IPS DF 6.9 (cell line): ENCODE measurements at places on chromosomes 16 and 17.

GRCh38 chr16:65658349-65658748, 536.5 kb upstream of the CDH11 start:
- no peak overlapping the region for H3K27ac ChIP-seq
- no peaks in the 10 kb centered on the region; the same call in 1 of the 2 replicates for H3K4me1 ChIP-seq
- no peaks in the 10 kb centered on the region for H3K36me3 ChIP-seq
- DNase-seq: no peak

- H3K4me1 ChIP-seq: no peaks in the 10 kb centered on the region
- H3K27ac ChIP-seq: no peak overlapping the region
- H3K4me3 ChIP-seq: no peak overlapping the region
- no peak for DNase-seq
Measured at GRCh38 chr16:53510704-53511070, 7.7 kb upstream of the AKTIP start.

DNA sequence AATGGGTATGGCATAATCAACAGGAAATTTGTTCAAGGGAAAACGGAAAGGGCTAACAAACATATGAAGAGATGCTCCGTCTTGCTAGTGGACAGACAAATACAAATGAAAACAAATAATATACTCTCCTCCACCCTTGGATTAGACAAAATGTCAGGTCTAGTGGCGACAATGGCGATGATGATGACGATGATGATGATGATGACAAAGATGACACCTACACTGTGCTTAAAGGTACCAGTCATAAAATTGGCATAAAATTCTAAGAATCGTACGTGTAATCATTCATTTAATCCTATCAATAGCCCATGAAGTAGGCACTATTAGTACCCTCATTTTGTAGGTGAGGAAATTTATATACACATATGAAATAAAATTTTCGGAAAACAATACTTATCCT, 174.6 kb downstream of the PMP22 start:
- peaks cover 2% of the 10 kb centered on the region; the same call in 1 of the 2 replicates for H3K4me1 ChIP-seq
- no peaks in the 10 kb centered on the region for H3K36me3 ChIP-seq
- no peak overlapping the region for H3K27ac ChIP-seq

- DNase-seq: peak; percentile 37
- H3K27me3 ChIP-seq: no peaks in the 10 kb centered on the region
- peaks cover 5% of the 10 kb centered on the region for H3K4me1 ChIP-seq
- H3K36me3 ChIP-seq: peaks cover 37% of the 10 kb centered on the region
- no peak overlapping the region for H3K27ac ChIP-seq
Measured at GRCh38 chr16:67883872-67884261, 818 bp upstream of the NRN1L start.

DNA sequence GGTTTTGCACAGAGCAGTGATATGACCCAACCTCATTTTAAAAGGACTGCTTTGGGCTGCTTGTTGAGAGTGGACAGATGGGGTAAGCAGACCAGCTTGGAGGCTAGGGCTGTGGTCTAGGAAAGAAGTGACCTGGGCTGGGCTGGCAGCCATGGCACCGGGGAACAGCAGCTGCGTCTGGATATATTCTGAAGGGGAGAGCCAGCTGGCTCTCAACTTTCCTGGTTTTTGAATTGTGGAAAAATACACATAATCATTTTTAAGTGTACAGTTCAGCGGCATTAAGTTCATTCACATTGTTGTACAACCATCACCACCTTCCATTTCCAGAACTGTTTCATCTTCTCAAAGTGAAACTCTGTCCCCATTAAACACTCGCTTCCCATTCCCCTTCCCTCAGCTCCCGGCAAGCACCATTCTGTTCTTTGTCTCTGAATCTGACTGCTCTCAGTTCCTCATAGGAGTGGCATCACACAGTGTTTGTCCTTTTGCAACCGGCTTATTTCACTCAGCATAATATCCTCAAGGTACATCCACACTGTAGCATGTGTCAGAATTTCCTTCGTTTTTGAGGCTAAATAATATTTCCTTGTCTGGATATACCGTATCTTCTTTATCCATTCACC, 113.2 kb downstream of the SPECC1 start:
- no peaks in the 10 kb centered on the region for H3K27me3 ChIP-seq
- H3K27ac ChIP-seq: no peak overlapping the region
- no peaks in the 10 kb centered on the region for H3K36me3 ChIP-seq
- H3K4me1 ChIP-seq: peaks cover 2% of the 10 kb centered on the region; the same call in 1 of the 2 replicates
- DNase-seq: no peak

- no peaks in the 10 kb centered on the region for H3K4me1 ChIP-seq
- H3K27me3 ChIP-seq: no peaks in the 10 kb centered on the region
- no peak overlapping the region for H3K4me3 ChIP-seq
- no peaks in the 10 kb centered on the region for H3K36me3 ChIP-seq
Measured at GRCh38 chr16:50093607-50094539, 28.1 kb downstream of the HEATR3 start.

GRCh38 chr16:67329901-67330300, 3.3 kb downstream of the LRRC36 start:
- no peaks in the 10 kb centered on the region for H3K4me1 ChIP-seq
- DNase-seq: no peak
- H3K27me3 ChIP-seq: 0 out of 2 replicates have a peak, but pooled peaks cover 2% of the 10 kb centered on the region
- H3K27ac ChIP-seq: no peak overlapping the region

DNA sequence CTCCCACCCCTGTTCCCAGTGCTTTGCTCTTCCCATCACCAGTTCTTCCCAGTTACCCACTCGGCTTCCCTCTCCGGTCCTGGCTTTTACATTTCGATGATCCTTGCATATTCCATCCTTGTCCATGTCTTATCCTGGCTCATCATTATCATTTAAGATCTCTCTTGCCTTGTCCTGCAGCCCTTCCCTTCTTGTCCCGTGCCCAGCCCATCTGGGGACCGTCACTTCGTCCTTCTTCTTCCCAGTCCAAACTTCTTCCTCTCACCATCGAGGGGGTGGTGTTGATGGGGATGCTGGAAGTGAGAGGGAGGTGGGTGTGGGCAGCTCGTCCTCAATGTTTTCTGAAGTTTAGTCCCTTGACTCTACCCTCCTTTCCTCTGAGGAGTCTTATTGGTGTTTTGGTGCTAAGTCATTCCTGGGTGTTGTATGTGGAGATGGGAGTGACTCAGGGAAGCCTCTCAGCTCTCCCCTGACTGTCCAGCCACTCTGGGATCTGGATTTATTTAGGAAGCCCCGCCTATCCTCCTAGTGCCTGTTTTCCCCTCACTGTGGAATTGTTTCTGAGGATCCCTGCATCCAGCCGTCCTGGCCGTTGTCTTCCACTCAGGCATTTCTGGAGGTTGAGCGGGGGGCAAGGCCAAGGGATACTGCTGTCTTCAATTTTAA, 975 bp downstream of the SNX29 start:
- no peaks in the 10 kb centered on the region for H3K27me3 ChIP-seq
- H3K4me3 ChIP-seq: peak overlapping the region; percentile 83
- no peaks in the 10 kb centered on the region for H3K36me3 ChIP-seq
- H3K4me1 ChIP-seq: no peaks in the 10 kb centered on the region
- no peak for DNase-seq

DNA sequence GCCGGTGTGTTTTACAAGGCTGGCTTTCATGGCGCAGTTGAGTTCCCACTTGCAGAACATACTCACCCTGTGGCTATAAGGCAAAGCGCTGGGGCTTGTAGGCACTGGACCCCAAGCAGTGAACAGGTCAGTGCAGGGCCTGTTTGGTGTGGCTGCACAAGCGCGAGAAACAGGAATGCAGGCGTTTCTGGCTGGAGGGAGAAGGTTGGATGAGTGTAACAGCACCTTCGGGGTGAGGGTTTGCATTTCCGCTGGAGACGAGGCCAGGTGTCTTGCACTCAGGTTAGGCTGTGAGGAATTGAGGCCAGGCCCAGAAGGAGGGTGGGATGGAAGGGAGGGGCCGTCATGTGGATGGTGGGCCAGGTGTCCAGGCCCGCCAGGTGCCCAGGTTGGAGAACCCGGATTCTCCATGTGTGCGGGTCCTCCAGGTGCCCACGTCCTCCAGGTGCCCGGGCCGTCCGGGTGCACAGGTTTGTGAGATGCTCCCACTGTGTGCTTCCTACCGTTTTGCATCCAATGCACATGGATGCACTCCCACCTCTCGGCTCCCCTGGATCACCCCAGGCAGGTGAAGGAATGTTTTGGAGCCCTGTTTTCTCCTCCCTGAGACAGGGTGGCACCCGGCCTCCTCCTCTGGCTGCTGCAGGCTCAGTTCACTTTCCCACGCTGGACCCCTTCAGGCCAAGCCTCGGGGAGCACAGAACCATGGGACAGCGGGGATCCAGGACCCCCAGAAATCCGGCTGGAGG, 46.0 kb downstream of the SLC7A5 start:
- no peaks in the 10 kb centered on the region for H3K36me3 ChIP-seq
- no peak for DNase-seq
- H3K4me3 ChIP-seq: no peak overlapping the region
- H3K27ac ChIP-seq: no peak overlapping the region
- H3K27me3 ChIP-seq: no peaks in the 10 kb centered on the region
- H3K4me1 ChIP-seq: peaks cover 28% of the 10 kb centered on the region

- no peaks in the 10 kb centered on the region for H3K36me3 ChIP-seq
- H3K27me3 ChIP-seq: no peaks in the 10 kb centered on the region
- H3K4me3 ChIP-seq: no peak overlapping the region
- H3K4me1 ChIP-seq: peaks cover 9% of the 10 kb centered on the region
- no peak overlapping the region for H3K27ac ChIP-seq
Measured at GRCh38 chr17:4850246-4850645, 17.1 kb downstream of the MINK1 start.

GRCh38 chr17:66767154-66767933, 67.6 kb upstream of the CACNG5 start:
- DNase-seq: no peak
- no peak overlapping the region for H3K27ac ChIP-seq
- no peaks in the 10 kb centered on the region for H3K36me3 ChIP-seq

- H3K36me3 ChIP-seq: no peaks in the 10 kb centered on the region
- DNase-seq: no peak
- H3K4me1 ChIP-seq: no peaks in the 10 kb centered on the region
- H3K27ac ChIP-seq: no peak overlapping the region
- H3K4me3 ChIP-seq: no peak overlapping the region
Measured at GRCh38 chr17:30405161-30405560, 26.4 kb downstream of the CPD start.

GRCh38 chr17:17935321-17936271, 36.6 kb downstream of the TOM1L2 start:
- H3K27ac ChIP-seq: no peak overlapping the region
- no peaks in the 10 kb centered on the region for H3K27me3 ChIP-seq
- DNase-seq: no peak
- H3K4me1 ChIP-seq: 0 out of 2 replicates have a peak, but pooled peaks cover 1% of the 10 kb centered on the region
- H3K4me3 ChIP-seq: no peak overlapping the region

GRCh38 chr17:50837286-50837979, 2.0 kb downstream of the WFIKKN2 start:
- H3K27ac ChIP-seq: no peak overlapping the region
- DNase-seq: no peak
- H3K4me3 ChIP-seq: no peak overlapping the region

DNA sequence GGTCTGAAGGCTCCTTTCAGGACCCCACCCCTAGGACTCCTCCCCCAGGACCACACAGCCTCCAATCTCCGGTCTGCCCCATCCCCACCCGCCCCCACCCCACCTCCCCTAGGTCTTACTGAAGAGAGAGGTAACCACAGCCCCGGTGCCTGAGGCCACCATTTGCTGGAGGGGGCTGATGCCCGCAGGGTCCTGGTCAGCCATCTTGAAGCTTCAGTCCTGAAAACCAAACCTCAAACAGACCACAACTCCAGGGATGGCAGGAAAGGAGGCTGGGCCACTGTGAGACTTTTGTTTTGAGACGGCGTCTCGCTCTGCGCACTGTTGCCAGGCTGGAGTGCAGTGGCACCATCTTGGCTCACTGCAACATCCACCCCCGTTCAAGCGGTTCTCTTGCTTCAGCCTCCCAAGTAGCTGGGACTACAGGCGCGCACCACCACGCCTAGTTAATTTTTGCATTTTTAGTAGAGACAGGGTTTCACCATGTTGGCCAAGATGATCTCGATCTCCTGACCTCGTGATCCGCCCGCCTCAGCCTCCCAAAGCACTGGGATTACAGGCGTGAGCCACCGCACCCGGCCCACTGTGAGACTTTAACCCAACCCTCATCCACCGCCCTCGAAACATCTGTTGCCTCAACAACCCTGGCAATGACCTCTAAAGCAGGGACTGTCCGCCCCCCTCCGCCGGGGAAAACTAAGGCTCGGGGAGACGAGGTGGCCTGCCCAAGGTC, 1.1 kb downstream of the SLC25A39 start:
- H3K27me3 ChIP-seq: no peaks in the 10 kb centered on the region
- H3K4me3 ChIP-seq: peak overlapping the region; percentile 73; the same call in 1 of the 2 replicates

GRCh38 chr17:40347319-40348135, 17.0 kb downstream of the GJD3 start:
- peaks cover 40% of the 10 kb centered on the region for H3K4me1 ChIP-seq
- no peak for DNase-seq
- peaks cover 3% of the 10 kb centered on the region; the same call in 1 of the 2 replicates for H3K36me3 ChIP-seq
- no peak overlapping the region for H3K4me3 ChIP-seq
- H3K27ac ChIP-seq: no peak overlapping the region

GRCh38 chr17:75848523-75849278, 4.5 kb upstream of the UNC13D start:
- peaks cover 29% of the 10 kb centered on the region for H3K36me3 ChIP-seq
- H3K27ac ChIP-seq: no peak overlapping the region
- H3K4me3 ChIP-seq: no peak overlapping the region
- H3K27me3 ChIP-seq: no peaks in the 10 kb centered on the region
- DNase-seq: no peak

- H3K4me3 ChIP-seq: no peak overlapping the region
- H3K36me3 ChIP-seq: no peaks in the 10 kb centered on the region
- H3K27ac ChIP-seq: no peak overlapping the region
- H3K27me3 ChIP-seq: no peaks in the 10 kb centered on the region
- DNase-seq: no peak
- H3K4me1 ChIP-seq: no peaks in the 10 kb centered on the region; the same call in 1 of the 2 replicates
Measured at GRCh38 chr17:16676676-16677268, 13.3 kb upstream of the CCDC144A start.

DNA sequence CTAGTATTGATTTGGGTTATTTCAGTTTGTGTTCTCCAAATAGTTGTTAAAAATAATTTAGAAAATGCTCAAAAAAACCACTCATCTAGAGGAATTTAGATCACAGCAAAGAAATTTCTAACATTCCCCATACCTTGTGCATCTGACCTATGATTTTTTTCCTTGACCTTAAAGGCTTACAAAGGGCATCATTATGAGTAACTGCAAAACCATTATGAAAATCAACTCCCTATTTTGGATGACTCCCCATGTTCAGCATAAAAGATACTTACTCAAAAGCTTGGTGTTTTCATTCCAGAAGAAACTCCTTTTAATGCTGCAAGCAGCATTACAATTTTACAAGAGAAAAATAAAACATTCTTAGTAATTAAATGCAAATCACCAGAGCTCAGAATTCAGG, 83.2 kb downstream of the GRIN2A start:
- no peak for DNase-seq
- no peaks in the 10 kb centered on the region for H3K4me1 ChIP-seq
- no peak overlapping the region for H3K27ac ChIP-seq
- no peaks in the 10 kb centered on the region for H3K27me3 ChIP-seq

- H3K27me3 ChIP-seq: no peaks in the 10 kb centered on the region
- no peak for DNase-seq
- H3K36me3 ChIP-seq: peaks cover 9% of the 10 kb centered on the region
- H3K27ac ChIP-seq: no peak within 1 kb of the TSS
- peak within 1 kb of the TSS; percentile 42; the same call in 1 of the 2 replicates for H3K4me3 ChIP-seq
- peaks cover 5% of the 10 kb centered on the region; the same call in 1 of the 2 replicates for H3K4me1 ChIP-seq
Measured at GRCh38 chr17:4950746-4951204, at the start of gene ENO3. TSS of gene ENO3 (plus strand) at chr17:4951119. CDS start at chr17:4951830, 711 bp downstream.

GRCh38 chr17:16121915-16122314, 93.4 kb downstream of the NCOR1 start:
- H3K27me3 ChIP-seq: no peaks in the 10 kb centered on the region
- H3K27ac ChIP-seq: no peak overlapping the region
- H3K4me1 ChIP-seq: no peaks in the 10 kb centered on the region
